Activated CD4-positive, alpha-beta T cell treated with anti-CD3 and anti-CD28 coated beads for 24 hours (primary cell): ENCODE measurements at places on chromosomes 11 and 22.

- no peak for DNase-seq
These were observed 322.7 kb downstream of the BLID start for GRCh38 chr11:121793291-121793690.

GRCh38 chr22:40707154-40707553, 27.9 kb downstream of the MCHR1 start:
- no peak for DNase-seq

DNA sequence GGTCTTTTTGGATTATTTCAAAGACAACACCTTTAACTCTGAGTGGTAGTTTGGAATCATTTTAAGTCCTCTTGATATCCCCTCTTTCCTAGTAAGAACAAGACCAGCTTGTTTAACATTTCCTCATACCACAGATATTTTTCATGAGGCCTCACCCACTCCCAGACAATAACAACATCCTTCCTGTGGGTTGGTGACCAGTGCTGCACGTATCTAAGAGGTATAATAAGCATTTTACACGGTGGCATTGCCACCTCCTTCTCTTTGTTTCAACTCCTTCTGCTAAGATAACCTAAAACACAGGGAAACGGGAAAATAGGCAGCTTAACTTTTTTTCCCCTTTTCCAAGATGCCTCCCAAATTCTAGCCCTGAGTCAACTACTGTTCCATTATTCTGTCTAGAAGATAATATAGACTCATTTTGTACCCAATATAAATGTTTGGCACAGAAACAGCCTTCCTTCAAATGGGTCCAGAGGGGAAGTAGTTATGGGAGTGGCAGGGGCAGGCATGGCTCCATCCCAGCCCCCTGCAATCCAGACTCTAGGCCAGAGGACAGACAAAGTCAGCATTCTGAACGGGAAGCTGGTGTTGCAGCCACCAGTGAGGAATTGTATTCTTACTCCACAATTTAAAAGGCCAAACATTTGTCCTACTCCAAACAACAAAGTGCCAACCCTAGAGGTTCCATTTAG, 28.5 kb downstream of the MAML2 start:
- DNase-seq = no peak

DNA sequence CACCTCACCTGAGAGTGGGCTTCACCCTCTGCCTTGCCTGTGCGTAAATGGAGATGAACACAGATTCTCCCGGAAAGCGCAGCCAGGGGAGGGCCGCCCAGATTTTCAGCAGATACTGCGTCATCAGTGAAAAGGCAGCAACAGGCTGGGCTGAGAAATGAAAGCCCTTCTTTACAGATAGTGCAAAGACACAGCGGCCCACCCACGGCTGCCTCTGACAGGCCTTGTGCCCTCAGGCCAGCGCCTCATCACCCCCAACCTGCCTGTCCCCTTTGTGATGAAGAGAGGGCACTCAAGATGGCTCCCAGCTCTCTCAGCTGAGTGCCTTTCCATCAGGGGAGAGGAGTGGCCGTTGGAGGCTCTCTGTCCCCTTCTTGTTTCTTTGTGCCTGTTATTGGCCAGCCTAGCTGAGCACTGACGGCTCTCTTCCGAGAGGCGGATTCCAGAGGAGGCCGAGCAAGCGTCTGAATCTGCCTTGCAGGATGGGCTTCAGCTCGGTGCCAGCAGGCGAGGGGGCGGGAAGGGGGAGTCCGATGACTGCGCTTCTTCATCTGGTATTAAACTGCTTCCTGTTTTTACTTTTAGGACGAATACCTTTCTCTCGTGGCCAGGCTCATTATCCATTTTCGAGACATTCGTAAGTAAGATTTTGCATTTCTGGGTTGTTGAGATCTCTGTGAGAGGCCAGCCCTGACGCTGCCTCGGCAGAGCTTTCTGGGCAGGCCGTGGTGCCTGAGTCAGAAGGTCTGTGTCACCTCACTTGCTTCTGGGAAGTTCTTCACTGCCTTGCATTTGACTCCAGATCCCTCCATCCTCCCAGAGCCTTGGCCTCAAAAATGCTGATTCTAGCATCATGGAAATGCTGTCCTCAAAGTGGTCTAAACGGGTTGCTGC, 43.7 kb downstream of the MED15 start:
- DNase-seq = no peak

GRCh38 chr11:103970701-103971249, 65.7 kb upstream of the DDI1 start:
- DNase-seq = no peak

DNA sequence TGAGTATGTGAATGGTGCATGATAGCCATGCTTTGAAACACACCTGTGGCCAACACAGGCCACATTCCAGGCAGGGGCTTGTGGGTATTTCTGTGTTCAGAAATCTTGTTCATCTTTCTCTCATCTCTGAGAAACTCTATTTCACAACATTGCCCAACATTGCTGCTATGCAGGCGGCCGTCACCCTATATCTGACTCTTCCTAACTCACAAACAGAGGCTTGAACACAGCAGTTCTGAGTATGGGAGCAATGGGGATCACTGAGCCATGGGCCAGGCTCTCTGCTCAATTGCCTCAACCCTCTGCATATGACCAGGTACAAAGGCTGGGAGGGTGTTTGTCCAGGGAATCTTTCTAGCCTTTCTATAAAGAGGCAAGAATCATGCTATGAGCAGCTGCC, 259.9 kb downstream of the BUD13 start:
- no peak for DNase-seq
